ENCODE measurements at places on chromosomes 11 and 22. TPM values are rescaled to one million over a fixed set of nuclear protein-coding genes. Genes with fewer than 3 reads are reported as not detected.

GRCh38 chr11:3126207-3126865 is 38.8 kb downstream of the OSBPL5 start:
- DNase-seq, result no peak
- peaks cover 10% of the 10 kb centered on the region for H3K4me1 ChIP-seq
- H3K36me3 ChIP-seq, result no peaks in the 10 kb centered on the region
- H3K4me3 ChIP-seq, result no peak overlapping the region
- H3K27me3 ChIP-seq, result no peaks in the 10 kb centered on the region

GRCh38 chr11:34358258-34358727 is 483 bp upstream of the ABTB2 start:
- peak overlapping the region; percentile 47 for H3K4me3 ChIP-seq
- H3K36me3 ChIP-seq, result no peaks in the 10 kb centered on the region
- no peaks in the 10 kb centered on the region for H3K27me3 ChIP-seq
- no peak overlapping the region for H3K27ac ChIP-seq

GRCh38 chr11:119229741-119230140 is 23.6 kb downstream of the CBL start:
- no peak for DNase-seq
- H3K27me3 ChIP-seq, result no peaks in the 10 kb centered on the region
- no peaks in the 10 kb centered on the region for H3K4me1 ChIP-seq

- no peaks in the 10 kb centered on the region for H3K36me3 ChIP-seq
- DNase-seq, result no peak
- peaks cover 9% of the 10 kb centered on the region for H3K4me1 ChIP-seq
- H3K4me3 ChIP-seq, result no peak overlapping the region
These were observed 3.6 kb downstream of the SYNGR1 start for GRCh38 chr22:39353346-39353745.

The OVOL1 gene
- not detected for total RNA-seq
